ENCODE measurements at places on chromosomes 7 and 10.

DNA sequence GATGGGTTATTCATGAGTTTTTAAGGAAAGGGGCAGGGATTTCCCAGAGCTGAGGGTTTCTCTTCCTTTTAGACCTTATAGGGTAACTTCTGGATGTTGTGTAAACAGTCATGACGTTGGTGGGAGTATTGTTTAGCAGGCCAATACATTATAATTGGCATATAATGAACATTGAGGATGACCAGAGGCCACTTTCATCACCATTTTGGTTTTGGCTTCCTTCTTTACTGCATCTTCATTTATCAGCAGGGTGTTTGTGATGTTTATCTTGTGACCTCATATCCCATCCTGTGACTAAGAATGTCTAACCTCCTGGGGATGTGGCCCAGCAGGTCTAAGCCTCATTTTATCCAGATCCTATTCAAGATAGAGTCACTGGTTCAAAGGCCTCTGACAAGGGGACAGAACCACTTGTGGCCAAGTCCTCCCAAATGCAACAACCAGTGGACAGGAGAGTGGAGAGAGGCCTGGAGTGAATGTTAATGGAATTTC is 77.3 kb upstream of the RPA3 start:
- DNase-seq: no peak

DNA sequence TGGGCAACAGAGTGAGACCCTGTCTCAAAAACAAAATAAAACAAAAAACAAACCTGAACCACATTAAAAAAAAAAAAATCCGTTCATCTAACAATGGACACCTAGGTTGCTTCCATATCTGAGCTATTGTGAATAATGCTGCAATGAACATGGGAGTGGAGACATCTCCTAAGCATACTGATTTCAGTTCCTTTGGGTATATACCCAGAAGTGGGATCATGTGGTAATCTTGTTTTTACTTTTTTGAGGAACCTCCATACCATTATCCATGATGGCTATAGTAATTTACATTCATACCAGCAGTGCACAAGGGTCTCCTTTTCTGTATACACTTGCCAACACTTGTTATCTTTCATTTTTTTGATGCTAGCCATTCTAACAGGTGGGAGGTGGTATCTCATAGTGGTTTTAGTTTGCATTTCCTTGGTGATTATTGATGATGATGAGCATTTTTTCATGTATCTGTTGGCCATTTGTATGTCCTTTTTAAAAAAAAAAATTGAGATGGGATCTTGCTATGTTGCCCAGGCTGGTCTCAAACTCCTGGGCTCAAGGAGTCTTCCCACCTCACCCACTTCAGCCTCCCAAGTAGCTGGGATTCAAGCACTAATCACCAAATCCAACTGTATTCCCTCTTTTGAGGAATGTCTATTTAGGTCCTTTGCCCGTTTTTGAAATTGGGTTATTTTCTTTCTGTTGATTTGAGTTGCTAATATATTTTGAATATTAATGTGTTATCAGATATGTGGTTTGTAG is 17.5 kb downstream of the CDK13 start:
- no peak for DNase-seq

GRCh38 chr7:122262246-122262645 is 42.3 kb downstream of the FEZF1 start:
- DNase-seq: no peak

DNA sequence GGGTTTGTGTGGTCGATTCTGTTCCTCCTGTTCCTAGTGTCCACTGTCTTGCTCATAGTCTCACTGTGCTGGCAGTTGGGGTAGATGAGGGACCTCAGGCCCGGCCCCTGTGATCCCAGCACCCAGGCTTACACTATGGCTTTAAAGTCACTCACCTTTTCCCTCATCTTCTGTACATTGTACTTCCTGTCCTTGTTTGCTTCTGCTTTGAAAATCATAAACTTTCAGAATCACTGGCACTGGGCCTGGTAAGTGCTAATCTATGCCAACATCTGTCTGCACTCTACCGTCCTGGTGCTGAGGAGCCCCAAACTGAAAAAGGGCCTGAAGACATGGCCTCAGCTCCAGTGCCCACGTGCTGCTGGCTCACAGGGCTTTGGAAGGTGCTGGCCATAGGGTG is 5.7 kb upstream of the TAS2R60 start:
- no peak for DNase-seq

DNA sequence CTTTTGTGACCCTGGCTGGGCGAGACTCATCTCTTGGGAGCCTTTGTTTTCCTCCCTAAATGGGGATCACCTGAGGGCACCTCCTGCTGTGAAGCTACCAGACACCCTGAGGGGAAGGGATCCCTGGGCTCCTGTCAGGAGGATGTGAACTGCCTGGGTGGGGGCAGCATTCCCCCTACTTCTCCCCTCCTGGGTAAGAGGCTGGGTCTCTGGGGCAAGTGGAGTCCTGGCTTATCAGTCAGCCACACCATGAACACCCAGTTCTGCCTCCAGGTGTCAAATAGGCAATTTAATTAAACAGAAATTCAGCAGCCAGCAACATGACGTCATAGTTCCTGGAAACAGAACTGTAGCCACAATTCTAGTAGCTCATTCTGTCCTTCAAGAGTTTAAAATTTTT is 97.7 kb upstream of the RET start:
- DNase-seq: no peak

- DNase-seq: no peak
Observed at GRCh38 chr7:1431634-1432380, 27.5 kb downstream of the MICALL2 start.

DNA sequence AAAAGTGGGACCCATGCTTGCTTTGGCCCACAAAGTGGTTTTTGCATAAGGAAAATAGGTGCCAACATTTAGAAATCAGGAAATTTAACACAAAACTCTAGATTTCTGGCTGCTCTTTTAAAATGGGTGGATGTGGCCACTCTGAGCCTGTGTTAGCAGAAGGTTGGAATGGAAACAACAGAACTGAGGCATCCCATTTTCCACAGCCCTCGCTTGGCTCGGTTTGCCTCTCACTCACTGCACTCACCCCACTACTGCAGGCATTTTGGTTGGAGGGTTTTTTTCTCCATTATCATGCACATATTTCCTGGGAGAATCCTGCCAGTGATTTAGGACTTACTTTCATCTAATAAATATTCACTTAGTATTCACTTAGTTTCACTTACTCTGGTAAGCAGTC is 178.9 kb downstream of the BICC1 start:
- DNase-seq: no peak

GRCh38 chr7:141102436-141102835 is 28.6 kb downstream of the TMEM178B start:
- no peak for DNase-seq

DNA sequence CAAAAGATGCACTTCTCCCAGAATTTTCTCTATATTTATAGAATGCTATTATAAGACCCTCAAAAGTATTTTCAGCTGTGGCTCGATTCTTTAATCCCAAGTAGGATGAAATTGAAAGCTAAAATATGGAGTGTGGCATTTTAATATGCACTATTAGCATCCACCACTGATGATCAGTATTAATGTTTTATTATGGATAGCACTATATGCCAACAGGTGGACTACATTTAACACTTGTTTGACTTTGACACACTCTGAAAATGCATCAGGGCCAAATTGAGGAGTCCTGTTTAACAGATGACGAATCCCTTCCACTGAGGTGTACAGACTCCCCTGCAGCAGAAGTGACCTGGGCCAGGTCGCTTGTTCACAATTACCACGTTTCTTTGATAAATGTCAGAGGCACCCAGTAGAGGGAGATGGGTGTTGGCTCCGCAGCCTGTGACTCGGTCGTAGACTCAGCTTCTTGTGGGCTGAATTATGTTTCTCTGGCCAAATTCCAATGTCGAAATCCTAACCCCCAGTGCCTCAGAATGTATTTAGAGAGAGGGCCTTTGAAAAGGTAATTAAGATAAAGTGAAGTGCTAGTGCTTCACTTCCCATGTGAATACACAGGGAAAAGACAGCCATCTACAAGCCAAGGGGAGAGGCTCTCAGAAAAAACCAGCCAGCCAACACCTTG is 48.1 kb downstream of the WIPF3 start:
- DNase-seq: no peak

GRCh38 chr10:58967551-58968388 is 208.7 kb upstream of the PHYHIPL start:
- DNase-seq: no peak

GRCh38 chr7:48105045-48105444 is 16.0 kb downstream of the UPP1 start:
- no peak for DNase-seq
